Daoy (cell line): ENCODE measurements at places on chromosomes 6 and 20.

DNA sequence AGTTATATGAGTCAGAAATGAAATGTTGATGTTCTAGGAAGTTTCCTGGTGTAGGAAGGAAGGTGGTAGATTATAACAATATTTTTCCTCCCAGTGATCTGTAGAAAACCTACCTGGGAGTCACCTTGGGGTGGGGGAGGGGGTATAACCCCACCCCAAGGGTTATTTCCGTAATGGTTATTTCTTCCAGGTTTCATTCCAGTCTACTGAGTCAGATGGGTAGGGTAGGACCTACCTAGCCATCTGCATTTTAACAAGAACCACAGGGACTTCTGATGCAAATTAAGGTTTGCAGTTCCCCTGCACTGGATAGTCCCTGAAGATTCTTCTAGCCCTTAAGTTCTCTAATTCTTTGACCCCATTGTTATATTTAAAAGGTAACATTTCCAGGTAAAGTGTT, 88.9 kb downstream of the ARMC2 start:
- DNase-seq, result no peak

DNA sequence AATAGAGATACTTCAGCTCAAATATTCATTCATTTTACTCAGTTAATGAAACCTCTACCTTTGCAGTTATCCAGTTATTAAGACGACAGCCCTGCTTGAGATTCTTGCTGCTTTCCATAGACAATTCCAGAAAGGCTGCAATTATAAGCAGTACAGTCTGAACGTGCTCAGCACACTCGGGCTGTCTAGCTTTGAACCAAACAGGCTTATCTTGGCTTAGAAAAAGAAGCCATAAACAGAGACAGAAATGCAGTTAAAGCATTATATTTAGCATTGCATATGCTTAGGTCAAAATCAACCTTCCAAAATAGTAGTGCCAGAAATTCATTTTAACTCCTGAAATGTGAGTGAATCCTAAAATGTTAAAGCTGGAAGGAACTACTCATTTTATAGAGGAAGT, 204.1 kb upstream of the KCNQ5 start:
- DNase-seq, result no peak

GRCh38 chr6:145260484-145261175, 474.7 kb downstream of the EPM2A start:
- DNase-seq, result no peak

DNA sequence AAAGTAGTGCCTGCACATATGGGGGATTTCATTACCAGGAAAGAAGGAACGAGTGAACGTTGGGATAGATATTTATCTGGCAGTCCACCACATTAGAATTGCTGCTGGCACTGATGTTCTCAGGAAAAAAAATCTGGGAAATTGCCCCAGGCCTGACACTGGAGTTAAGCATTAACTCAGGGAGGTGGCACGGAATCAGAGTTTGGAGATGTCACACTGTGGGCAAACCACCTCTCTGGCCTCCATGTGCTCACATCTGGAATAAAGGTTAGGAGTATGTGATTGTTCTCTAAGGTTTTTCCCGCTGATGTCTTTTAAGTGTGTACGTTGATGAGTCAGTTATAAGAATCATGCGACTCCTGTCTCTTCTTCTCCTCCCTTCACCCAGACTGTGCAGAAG, 7.9 kb downstream of the TGM3 start:
- no peak for DNase-seq

DNA sequence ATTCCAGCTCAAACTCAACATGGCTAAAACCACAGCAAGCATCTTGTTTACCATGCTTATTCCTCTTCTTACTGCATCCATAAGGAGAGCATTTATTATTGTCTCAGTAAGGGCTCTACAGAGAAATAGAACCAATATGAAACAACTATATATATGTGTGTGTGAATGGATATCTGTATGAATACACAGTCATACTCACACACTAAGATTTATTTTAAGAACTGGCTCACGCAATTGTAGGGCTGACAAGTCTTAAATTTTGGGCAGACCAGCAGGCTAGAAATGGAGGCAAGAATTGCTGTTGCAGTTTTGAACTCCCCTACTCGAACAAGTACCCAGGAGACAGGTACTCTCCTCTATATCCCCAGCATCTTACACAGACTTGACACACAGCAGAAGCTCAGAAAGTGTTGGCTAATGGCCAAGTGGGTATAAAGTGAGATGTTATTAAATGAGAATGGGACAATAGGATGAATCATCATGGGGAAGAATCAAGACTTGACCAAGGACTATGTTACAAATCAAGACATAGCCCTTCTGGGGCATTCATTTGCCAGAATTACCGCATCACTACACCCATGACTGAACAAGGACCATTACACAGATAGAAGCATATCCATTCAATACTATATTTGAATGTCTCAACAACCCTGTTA, 13.0 kb downstream of the ZHX3 start:
- no peak for DNase-seq

DNA sequence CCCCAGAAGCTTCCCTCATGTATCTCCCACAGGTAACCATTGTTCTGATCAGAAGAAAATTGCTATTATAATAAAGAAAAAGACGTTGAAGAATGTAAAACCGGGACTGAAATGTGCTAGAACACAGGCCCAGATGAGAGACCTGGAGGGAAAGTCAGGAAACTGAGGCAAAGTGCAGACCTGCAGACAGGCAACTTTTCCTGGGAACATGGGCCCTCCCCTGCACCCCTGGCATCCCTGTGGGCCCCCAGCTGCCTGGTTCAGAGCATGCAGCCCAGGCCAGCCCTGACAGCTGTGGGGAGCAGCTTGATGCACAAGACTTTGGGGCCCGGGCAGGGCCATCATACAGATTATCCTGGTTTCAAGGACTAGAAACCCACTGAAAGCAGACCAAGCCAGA, 212.2 kb downstream of the CDC5L start:
- DNase-seq, result no peak

DNA sequence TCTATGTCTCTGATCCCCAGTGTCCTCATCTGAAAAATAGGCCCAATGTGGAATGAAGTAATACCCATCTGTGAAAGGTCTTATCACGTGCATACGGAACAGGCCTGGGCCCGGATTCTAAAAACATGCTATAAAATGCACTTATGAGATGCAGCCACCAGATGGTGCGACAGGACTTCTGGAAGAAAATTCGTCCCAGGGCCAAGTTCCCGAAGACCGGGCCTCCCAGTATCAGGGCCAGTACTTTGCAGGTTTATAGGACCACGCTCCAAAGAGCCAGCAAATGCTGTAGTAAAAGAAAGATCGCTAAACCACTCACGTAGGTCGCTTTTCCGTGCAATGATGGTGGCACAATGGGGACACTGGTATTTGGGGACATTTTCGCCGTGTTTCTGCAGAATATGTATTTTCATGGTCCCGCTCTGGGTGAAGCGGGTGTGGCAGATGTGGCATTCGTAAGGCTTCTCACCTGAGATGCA, 10.6 kb downstream of the CTCFL start:
- DNase-seq, result peak; percentile 53

GRCh38 chr6:142174703-142175102, 27.6 kb downstream of the VTA1 start:
- DNase-seq, result no peak

GRCh38 chr20:23136893-23137745, 51.0 kb upstream of the CD93 start:
- DNase-seq, result peak; percentile 59

- no peak for DNase-seq
These were observed 672 bp upstream of the UBE2V1 start for GRCh38 chr20:50113420-50114224.

DNA sequence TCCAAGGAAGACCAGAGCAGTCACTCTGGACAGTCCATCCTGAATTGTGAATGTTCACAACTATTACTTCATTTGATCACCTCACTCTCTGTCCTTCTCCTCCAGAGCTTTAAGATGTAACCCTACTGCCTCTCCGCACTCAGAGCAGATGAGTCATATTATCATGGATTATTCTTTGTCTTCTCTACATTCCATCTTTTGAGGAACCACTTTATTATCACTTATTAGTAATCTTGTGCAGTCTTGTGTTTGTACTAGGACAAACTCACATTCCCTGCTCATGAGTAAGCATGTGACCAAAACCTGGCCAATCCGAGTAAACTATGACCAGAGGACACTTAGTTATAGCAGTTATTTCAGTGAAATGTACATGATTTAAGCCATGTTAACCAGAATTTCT, 401.5 kb upstream of the ADGRB3 start:
- no peak for DNase-seq

GRCh38 chr6:17393892-17394631, 667 bp downstream of the CAP2 start:
- peak; percentile 86 for DNase-seq

GRCh38 chr20:20292472-20292871, 75.4 kb upstream of the INSM1 start:
- DNase-seq, result peak; percentile 31

DNA sequence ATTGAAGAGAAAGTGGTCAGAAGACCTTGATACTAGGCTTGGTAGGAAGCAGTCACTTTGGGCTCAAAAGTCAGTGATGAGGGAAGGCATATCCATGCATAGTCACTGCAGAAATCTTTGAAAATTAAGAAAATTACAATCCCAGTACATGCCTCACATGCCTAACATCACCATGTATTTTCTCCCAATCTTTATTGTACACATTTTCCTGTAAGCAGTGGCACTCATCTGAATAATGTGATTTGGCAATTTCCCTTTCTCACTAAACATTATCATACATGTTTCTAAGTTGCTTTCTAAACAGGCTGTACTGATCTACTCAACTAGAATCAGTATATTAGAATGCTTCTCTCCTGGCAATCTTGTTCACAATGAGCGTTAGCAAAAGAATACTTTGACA, 280.7 kb upstream of the SUPT3H start:
- DNase-seq, result no peak

GRCh38 chr6:163943607-163944385, 529.3 kb downstream of the QKI start:
- DNase-seq, result peak; percentile 58

GRCh38 chr6:124053315-124053714, 249.7 kb downstream of the NKAIN2 start:
- no peak for DNase-seq

GRCh38 chr6:148250975-148251685, 91.5 kb upstream of the SASH1 start:
- DNase-seq, result peak; percentile 55

DNA sequence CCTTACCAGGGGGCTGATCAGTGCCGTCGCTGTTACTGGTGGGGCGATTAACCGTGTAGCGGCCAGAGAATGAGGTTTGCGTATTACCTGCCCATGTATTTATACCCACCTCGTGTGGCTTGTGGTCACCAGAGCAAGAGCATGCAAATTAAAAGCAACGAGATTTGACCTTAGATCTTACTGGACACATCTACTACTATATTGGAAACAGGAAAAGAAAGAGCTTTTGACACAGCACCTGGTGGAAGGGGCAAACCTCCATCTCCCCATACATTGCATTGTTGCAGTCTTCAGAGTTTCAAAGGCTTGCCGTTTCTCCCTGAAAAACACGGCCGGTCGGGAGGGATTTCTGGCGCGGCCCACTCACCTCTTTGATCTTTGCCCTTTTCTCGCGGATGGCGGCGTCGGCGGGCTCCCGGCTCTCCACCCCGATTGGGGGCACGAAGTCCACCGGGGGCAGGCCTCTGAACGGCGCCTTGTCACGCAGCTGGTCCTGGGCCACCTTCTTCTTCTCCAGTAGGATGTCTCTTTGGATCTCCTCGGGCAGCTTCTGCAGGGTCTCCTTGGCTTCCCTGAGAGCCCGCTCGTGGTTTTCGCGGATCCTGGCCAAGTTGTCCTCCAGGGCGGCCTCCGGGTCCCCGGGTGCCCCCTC, 1.3 kb downstream of the MAN1A1 start:
- no peak for DNase-seq

DNA sequence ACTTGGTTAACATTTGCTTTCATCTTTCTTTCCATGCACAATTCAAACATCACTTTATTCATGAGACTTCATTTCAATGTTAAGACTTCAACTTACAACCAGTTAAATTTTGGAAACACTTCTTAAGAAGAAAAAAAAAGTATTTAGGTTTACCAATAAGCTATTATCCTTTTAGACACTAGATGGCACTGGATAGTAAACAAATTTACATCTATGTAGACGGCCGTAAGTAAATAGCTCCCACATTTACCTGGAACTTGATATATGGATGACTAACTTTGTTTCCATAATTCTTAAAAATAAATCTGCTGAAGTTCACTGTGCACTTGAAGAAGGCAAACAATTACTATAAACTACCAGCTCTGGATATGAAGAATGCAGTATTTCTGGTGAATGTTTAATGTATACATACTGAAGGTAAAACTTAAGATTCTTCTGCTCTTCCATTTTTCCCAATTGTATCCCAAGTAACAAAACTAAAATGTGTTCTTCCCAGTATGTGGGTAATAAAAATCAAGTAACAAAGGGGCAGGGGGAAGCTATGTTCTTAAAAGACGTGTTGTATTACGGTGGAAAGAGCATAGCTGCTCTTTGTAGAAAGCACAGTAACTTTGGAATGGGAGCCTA, 130.6 kb upstream of the C6orf118 start:
- DNase-seq, result no peak

GRCh38 chr6:163137398-163137881, 277.1 kb upstream of the QKI start:
- DNase-seq, result no peak

DNA sequence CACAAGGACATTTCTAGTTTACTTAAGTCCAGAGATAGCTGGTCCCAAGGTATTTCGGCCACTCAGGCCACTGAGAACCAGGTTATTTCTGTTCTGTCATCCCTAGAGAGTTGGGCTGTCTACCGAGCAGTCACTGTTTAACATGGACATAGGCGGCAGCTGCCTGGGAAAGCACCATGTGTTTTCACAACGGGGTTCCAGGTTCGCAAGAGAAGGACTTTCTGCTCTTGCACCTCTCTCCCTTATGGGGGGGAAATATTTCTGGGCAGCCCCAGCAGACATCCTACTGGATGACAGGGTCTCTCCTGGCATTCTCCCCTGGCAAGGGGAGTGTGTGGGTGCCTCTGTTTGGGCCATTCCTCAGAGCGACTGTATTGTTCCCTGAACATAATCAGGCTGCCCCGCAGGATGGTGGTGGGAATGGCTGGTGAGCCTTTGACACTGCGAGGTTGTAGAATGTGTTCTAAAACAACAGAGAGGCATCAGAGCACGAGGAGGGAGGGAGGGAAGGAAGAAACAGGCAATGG, 64.4 kb upstream of the DUSP22 start:
- no peak for DNase-seq

GRCh38 chr20:42556575-42556974, 633.1 kb downstream of the PTPRT start:
- no peak for DNase-seq

- DNase-seq, result no peak
These were observed 110.1 kb upstream of the HS3ST5 start for GRCh38 chr6:114452785-114453401.

GRCh38 chr6:81744131-81744530, 8.3 kb downstream of the TENT5A start:
- no peak for DNase-seq

- no peak for DNase-seq
These were observed 46.9 kb upstream of the SMIM29 start for GRCh38 chr6:34295721-34296120.

GRCh38 chr6:152351110-152351509, 286.1 kb downstream of the SYNE1 start:
- no peak for DNase-seq

DNA sequence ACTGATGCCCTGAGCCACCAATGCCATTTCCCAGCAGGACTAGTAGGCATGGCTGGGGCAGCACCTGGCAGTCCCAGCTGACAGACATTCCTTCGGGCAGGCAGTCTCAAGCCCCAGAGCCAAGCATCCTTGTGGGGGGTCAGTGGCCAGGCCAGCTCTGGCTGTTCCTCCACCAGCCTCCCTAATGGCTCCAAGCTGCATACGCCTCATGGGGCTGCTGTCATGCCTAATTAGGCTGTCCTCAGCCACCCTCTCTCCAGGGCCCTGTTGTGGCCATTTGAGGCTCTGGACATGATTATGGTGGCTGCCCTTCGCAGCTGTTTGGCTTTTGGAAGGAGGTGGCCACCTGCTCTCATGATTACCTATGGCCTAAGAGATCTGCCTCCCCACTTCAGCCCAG, 79.4 kb downstream of the DLGAP4 start:
- DNase-seq, result no peak
